ENCODE measurements at places on chromosomes 5 and 9.

- no peak for DNase-seq
These were observed 195.8 kb upstream of the KCNN2 start for GRCh38 chr5:114166081-114166480.

DNA sequence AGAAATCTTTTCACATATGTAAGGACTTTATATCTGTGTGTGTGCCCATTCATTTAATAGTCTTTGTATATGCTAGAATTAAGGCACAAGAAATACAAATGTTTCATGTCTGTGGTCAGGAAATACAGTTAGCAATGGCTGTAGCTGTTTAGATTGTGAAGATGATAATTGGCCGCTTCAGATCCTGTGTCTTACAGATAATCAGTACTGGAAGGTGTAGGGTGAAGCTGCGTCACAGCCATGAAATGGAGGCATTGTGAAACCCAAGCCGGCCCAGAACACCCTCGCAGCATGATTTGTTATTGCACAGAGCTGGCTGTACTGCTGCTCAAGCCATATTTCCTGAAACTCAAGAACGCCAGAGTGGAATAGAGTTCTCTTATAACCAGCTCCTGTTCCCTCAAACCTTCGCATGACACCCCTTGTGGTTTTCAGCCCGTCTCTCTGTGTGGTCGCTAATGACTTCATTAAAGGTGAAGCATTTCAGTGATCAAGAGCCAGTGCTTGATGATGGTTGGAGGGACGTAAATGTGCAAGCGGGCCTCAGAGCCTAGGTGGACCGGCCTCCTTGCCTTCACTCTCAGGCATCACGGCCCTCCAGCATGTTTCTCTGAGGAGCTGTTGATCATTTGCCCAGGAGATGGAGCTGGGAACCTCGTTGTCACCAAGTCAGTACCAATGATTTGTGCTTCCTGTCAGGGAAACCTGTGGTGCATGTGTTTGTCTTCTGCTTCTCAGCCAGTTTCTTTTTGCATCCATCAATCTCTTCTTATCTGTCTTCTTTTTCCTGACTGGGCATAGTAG, 80.1 kb downstream of the F2RL2 start:
- DNase-seq, result no peak

GRCh38 chr5:136087961-136088871, 44.4 kb upstream of the SMAD5 start:
- DNase-seq, result no peak

GRCh38 chr5:96857924-96858323, 18.4 kb upstream of the ERAP2 start:
- no peak for DNase-seq

GRCh38 chr5:177131352-177132135, 2.0 kb upstream of the NSD1 start:
- peak; percentile 43 for DNase-seq

DNA sequence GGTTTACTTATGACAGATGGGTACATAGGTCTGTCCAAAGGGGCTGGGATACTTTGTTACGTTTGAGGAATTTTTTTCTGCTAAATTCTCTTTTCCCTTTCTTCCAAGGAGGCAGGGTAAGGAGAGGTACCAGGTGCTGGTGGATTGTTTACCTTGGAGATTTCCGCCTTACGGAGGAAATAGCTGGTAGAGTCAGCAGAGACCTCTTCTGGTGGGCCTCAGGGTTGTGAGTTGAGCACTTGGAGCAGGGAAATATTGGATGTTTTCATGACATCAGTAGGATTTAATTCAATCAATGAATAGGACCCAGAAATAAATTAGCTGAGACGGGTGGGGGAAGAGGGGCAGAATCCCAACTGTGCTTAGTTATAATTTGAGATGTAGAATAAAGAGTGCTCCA, 60.0 kb upstream of the TAF11L2 start:
- DNase-seq, result no peak

GRCh38 chr9:35646153-35646532, 4.6 kb downstream of the SIT1 start:
- DNase-seq, result peak; percentile 75

- DNase-seq, result no peak
These were observed 3.3 kb upstream of the MAML1 start for GRCh38 chr5:179729303-179729702.

GRCh38 chr9:124849801-124850200, 3.5 kb upstream of the WDR38 start:
- DNase-seq, result no peak

DNA sequence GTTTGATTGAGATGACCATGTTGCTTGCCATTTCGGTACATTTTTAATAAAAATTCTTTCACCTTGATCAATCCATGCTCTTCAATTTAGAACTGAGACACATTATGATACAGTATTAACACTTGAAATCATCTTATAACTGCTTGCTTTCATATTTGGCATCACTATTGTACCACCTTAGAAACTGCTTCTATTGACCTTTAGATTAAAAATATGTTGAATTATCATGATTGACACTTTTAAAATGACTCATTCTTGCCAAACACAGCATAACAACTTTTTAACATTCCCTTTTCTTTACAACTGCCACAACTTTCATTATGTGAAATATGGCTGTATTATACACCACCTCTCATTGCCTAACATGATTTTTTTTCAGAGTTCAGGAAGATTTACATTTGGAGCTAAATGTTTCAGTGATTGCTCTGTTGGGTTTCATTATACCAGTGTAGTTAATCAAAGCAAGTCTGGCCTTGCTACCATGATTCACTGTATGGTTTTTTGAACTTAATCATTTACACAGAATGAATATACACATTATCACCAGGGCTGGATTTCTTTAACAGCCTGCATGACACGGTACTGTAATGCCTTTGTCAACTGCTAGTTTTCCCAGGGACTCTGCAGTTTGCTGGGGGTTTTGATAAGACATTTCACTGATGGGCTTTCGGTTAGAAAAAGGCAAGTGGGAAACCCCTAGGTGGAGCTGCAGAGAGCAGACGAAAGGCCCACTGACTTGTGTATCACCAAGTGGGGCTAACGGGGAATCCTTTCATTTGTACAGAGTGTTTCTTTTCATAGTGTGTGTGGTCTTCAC, 93.6 kb upstream of the TLE4 start:
- no peak for DNase-seq

- no peak for DNase-seq
These were observed 35.5 kb upstream of the GLRX start for GRCh38 chr5:95858023-95858461.

GRCh38 chr5:1974501-1975405, 92.0 kb upstream of the IRX4 start:
- DNase-seq, result no peak

DNA sequence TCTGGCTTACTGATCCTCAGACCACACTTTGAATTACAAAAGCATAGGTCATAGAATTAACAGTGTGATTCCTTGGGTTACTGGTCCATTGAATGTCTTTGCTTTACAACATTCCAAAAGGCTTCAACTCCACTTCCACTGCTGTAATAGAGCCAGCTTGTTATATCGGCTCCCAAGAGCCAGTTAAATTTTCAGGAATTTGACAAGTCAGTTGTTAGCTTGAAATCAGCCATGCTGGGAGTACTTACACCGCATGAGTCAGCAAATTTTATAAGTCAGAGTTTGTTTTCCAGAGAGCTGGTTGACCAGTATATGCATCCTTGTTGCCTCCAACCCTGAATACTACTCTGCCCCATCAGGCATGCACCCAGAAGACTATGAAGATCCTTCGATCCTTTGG, 73.1 kb downstream of the FOXB2 start:
- DNase-seq, result no peak

GRCh38 chr5:125541085-125541484, 794.6 kb upstream of the ZNF608 start:
- no peak for DNase-seq

GRCh38 chr9:88534456-88535225, at the start of gene NXNL2:
TSS of gene NXNL2 (plus strand) at chr9:88535178. CDS start at chr9:88535435, 257 bp downstream.
- peak; percentile 91 for DNase-seq

DNA sequence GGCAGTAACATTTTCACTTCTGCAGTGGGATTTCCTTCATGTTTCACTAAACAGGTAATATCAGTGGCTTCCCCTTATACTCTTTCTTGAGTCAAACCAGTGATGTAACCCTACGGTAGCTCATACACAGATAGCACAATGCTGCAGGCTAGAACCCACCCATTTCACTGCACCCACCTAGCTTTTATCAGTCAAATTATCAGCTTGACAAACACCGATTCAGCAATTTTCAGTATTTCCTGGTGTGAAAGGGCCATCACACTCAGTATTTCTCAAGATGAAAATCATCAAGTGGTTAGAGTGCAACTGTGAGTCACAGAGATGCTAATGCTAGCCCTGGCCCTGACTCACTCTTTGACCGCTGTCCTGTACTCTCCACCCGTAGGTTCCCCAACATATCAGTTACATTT, 242.3 kb upstream of the PTGER4 start:
- no peak for DNase-seq

DNA sequence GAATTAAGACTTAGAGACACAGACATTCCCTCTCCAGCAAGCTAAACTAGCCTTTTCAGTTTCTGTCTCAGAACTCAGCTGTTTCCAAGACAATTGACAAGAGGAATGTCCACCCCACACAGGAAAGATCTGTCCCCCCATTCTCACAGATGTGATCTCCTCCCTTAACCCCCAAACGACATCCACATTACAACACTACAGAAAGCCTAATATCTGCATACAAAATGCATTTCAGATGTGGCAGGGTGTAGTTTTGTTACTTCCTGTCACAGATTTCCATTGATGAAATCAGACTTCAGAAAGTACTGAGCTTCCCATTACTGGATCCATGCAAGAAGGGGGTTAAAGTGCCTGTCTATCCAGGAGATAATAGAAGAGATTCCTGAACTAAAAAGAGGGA, 2.9 kb upstream of the ARSI start:
- no peak for DNase-seq

GRCh38 chr5:7678030-7678429, 172.9 kb downstream of the CFAP90 start:
- DNase-seq, result no peak

DNA sequence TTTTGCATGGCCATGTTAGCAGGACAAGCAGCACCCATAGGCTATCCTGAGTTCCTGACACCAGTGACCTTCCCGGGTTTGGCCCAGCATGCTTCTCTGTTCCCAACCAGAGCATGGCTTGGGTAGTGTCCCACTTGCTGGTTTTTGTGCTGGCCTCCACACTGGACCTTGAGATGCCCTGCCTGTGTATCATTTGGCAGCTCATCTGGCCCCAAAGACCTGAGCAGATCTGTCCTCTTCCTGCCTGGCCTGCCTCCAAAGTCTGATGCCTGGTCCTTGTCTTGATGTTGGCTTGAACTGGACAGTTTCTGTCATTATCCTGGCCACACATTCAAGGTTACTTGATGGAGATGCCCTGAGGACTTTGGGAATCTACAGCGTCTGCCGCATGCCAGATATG, 590.7 kb upstream of the KLF4 start:
- no peak for DNase-seq

DNA sequence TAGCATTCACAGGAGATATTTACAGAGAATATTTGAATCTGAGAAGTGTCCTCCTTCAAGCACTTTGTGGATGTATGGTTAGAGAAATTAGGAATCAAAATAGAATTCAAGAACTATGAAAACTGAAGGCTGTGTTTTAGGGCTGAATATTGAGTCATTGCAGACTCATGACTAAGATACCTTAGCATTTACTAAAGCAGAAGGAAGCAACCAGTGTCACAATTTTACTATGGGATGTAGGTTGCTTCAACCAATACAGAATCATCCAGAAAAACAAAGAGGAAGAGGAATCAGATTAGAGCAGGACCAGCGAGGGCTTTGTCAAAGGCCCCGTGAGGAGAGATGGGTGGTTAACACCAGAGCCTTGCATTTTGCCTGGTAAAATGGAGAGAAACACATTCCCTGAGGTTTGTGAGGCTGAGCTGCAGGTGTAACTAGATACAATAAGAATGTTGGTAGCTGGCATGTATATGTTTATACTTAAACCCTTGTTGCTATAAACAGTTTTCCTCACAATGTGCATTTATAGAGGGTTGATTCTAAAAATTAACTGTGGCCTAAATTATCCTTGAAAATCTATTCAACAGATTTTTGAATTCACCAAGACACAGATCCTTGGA, 518.1 kb downstream of the AGTPBP1 start:
- no peak for DNase-seq

- DNase-seq, result no peak
These were observed 72.2 kb upstream of the IL6ST start for GRCh38 chr5:56066931-56067450.

DNA sequence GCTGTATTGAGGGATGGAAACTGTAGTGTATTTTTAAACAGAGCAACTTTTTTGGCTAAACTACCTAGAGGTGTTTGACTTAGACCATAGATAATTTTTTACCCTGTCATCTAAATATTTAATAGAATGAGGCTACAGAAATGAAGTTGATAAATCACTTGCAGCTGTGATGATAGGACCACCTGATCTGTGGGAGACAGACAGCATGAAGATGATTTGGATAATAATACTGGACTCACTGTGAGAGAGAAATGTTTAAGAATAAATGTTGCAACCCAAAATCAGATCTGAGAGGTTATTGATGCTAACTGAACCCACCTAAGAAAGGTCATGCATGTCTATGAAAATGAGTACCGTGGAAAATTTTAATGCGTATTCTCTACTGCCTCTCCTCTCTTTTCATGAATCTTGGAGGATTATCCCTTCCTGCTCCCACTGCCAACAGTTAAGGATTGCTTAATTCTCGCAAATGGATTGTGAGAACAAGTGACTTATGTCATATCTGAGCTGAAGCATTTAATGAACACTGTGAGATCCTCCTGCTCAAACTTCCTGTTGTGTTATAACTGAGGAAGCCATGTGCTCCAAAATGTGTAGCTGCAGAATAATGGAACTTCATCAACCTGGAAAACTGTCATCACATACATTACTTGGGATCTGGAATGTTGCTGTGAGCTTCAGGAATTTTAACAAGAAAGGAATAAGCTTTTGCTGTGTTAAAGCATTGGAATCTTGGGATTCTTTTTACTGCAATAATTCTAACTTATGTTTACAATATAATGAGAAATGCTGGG, 617.9 kb upstream of the CDH18 start:
- no peak for DNase-seq

GRCh38 chr5:81334304-81335061, 33.1 kb downstream of the ZCCHC9 start:
- no peak for DNase-seq

- DNase-seq, result no peak
These were observed 1146.9 kb downstream of the EFNA5 start for GRCh38 chr5:106523852-106524251.

- no peak for DNase-seq
These were observed 195.5 kb upstream of the CLINT1 start for GRCh38 chr5:158054223-158055110.

- no peak for DNase-seq
These were observed 2.0 kb downstream of the DENND1A start for GRCh38 chr9:123927625-123928532.

- no peak for DNase-seq
These were observed 24.8 kb upstream of the HNRNPA0 start for GRCh38 chr5:137778772-137779564.

- DNase-seq, result no peak
These were observed 87.3 kb upstream of the ANXA1 start for GRCh38 chr9:73064315-73064714.

- DNase-seq, result no peak
These were observed 61.7 kb downstream of the TRIO start for GRCh38 chr5:14204785-14205321.

Measured in mesothelial cell of epicardium (in vitro differentiated cells).